ENCODE measurements at places on chromosomes 2 and 18.

- no peak for DNase-seq
These were observed 16.2 kb downstream of the TOGARAM2 start for GRCh38 chr2:28997237-28997846.

GRCh38 chr18:56967035-56967434 lies 179.9 kb upstream of the BOD1L2 start:
- no peak for DNase-seq

DNA sequence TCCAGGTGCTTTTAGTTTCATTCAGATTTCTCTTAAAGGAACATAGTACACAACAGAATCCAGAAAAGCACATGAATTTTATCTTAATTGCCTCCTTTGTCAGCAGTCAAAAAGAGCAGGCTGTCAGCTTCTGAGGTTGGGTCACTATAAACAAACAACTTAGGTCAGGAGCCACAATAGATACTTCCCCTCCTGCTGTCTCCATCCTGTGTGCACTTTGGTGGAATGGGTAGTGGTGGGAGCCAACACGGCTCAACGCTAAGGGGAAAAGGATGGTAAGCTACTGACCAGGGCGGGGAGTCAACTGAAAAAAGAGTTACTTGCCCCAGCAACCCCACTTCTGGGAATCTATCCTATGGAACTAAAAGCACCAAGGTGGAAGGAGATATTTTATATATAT lies 121.9 kb downstream of the PAX3 start:
- no peak for DNase-seq

DNA sequence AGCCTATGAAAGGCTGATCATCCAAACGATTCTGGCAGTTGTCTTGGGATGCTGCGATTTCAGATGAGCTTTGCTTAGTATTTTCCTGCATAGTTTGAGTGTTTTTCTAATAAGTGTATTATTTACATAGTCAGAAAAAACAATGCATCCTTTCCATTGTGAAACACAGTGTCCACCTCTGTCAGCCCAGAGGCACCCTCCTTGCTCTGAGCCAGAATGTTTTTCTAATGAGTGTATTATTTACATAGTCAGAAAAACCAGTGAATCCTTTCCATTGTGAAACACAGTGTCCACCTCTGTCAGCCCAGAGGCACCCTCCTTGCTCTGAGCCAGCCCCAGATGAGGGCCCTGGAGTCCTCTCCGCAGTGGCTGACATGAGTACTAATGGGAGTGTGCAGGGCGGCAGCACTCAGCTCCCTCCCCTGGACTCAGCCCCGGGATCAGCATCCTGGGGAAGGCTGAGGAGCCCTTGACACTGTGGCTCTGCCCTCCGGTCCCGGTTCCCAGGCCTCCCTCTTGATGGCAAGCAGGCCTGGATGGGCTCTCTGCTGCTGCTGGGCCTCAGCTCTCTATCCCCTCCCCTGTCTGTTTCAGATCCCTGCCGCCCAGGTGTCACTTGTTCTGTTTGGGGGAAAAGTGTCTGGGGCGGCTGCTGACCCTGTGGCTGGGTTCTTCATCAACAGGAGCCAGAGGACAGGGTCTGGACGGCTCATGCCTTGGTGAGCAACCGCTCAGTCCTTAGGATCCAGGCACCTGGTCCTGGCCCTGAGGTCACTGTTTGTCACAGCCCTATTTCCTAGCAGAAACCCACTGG lies 5.9 kb downstream of the MFSD2B start:
- no peak for DNase-seq

DNA sequence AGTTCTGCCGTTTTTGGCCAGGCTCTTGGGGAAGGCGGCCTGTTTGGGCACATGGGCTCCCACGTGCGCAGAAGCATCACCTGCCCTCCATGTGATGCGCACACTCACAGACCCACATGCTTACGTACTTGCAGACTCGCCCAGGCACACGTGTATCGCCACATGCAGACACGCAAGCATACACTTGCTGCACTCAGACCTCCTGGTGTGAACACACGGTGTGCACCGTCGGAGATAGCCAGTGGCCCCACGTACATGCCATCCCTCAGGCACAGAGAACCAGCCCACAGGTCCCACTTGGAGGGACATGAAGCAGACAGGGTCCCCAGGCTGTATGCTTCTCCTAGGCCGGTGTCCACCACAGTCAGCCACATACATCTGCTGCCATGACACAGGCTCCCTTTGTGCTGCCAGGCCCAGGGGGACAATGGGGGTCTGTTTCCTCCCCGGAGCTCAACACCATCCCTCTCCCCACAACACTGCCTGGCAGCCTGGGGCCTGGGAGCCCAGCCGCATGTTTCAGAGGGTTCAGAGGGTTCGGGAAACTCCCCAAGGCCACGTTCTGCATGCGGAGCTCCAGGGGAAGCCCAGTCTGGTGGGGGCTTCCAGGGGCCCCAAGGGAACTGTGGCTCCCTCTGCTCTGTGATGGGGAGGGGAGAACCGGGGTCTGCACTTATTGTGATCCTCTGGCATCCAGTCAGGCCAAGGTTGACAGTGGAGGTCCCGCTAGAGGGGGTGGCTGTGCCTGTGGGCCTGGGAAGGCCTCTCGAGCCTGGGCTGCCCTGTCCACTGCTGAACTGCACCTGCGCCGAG lies 208.1 kb upstream of the HAAO start:
- no peak for DNase-seq

DNA sequence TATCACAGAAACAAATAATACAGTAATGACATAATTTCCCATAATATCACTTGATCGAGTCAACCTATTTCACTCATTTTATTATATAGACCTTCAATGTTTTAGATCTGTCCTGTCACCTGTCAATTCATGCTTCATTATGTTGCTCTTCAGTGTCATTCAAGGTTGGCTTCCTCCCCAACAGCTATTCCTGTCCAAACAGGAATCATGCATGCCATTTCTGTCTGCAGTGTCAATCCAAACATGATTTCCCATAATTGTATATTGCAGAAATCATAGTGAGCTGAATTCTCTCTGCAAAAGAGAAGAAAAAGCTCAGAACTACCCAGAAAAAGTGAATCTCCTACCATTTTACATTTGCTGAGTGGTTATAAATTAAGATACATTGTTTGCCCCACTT lies 628.6 kb downstream of the NR4A2 start:
- DNase-seq = no peak

DNA sequence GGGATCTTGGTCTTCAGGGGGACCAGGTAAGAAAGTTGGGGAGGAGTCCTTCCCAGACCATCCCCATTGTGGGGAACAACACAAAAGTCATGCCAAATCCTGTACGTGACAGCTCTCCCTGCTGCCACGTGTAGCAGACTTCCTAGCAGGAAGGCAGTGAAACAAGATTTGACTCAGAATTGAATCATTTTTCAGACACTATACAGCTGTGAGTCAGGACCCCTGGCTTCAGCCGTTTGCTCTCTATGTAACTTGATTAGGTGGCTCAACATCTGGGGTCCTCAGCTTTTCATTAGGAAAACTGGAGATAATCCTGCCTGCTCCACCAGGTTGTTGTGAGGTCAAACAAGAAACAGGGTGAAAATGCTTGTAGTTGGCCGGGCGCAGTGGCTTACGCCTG lies 32.9 kb upstream of the PDCL3 start:
- DNase-seq = no peak

DNA sequence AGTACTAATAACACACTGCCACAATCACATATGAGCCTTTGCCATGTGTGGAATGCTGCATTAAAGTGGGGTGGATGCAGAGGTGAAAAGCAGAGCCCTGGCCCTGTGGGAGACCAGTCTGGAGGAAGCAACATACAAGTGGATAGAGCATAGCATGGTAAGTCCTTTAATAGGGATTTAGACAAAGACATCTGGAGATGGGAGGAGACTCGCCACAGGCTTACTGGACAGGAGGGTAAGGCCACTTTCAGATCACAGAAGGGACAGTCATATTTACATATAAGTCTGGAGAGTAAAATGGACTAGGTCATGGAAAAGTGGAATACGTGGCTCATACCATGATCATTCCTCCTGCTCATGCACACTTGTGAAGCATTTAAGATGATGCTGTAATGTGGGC lies 84.3 kb downstream of the PPP1R1C start:
- DNase-seq = no peak

- no peak for DNase-seq
These were observed 53.1 kb downstream of the NTSR2 start for GRCh38 chr2:11616851-11617415.

DNA sequence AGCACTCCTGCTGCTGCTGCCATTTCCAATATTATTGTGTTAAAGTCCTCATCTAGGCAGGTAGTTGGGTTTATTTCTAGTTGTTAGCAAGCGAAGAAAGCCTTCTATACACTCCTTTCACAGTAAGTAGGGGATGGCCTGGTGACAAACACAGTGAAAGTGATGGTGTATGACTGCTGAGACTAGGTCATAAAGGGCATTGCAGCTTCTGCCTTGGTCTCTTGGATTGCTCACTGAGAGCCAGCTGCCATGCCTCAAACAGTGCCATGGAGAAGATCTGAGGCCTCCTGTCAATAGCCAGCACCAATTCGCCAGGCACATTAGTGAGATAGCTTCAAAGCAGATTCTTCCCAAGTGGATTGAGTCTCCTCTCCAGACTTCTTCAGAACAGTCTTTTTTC lies 27.6 kb upstream of the MSTN start:
- DNase-seq = no peak

GRCh38 chr18:8561123-8561910 lies 47.9 kb upstream of the RAB12 start:
- DNase-seq = no peak

DNA sequence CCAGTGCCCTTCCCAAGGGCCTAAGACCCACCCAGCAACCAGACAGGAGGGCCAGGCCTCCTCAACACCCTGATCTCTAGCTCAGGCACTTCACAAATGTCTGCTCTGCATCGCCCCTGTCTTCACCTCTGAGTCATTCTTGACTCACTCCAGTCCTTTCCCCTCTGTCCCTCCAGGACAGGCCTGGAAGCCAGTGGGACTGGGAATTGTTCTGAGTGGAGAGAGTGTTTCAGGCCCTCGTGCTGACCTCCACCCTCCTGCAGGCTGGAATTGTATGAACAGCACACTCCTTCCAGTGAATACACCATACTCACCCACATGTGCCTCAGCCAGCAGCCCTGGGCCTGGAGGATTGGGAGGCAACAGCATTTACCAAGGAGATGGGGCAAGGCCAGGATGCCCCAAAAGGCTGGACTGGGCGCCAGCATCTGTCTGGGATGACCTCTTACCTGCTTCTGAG lies 304.2 kb downstream of the CYP26B1 start:
- DNase-seq = no peak

- DNase-seq = no peak
These were observed 1.5 kb downstream of the CNRIP1 start for GRCh38 chr2:68317971-68318913.

- DNase-seq = no peak
These were observed 59.6 kb downstream of the LONRF2 start for GRCh38 chr2:100262555-100263320.

GRCh38 chr2:99340669-99341236 lies 3.6 kb downstream of the EIF5B start:
- no peak for DNase-seq

GRCh38 chr2:204871231-204871953 lies 326.1 kb downstream of the PARD3B start:
- DNase-seq = no peak

DNA sequence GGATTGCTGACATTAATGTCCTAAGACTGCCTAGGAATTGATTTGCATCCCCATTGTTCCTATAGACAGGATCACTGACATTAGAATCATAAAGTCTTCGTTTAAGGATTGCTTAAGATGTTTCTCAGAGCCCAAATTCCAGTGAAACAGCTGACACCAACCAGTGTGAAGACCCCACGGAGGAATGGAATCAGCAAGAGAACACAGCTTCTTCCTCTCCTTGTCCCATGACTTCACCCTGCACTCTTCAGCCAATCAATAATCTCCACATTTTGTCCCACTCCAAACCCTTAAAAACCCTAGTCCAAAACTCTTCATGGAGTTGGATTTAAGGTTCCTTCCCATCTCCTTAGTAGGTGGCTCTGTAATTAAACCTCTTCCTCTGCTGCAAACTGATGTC lies 157.0 kb upstream of the NDUFV2 start:
- no peak for DNase-seq

DNA sequence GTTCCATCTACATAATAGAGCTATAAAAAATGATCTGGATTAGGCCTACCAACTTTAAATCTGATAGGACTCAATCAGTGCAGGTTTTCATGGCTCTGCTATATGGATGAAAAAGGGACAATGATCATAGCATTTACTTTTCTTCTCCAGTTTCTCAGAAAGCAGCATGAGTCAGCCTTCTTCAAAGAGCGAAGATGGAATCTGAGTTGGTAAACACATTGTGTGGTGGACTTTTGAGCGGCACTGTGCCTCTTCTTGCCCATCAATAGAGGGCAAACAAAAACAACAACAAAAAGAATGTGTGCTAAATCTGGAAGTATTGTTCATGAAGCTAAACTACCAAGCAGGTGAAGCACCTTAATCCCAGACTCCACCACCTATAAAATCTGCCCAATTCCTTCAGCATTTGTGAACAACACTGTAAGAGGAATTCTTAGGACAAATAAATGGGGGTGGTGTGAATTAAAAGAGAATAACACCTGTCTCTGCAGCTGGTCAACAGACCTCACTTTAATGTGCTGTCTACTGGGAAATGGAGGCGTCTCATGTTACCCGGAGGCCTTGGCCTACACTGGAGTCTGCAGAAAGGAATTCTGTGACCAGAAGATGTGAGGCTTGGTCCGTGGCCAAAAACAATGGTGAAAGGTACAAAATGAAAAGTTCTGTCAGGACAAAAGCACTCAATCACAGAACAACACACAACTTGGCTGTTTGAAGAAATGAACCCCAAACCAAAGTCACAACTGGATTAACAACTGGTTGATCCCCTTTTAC lies 609.0 kb downstream of the IRS1 start:
- DNase-seq = no peak

DNA sequence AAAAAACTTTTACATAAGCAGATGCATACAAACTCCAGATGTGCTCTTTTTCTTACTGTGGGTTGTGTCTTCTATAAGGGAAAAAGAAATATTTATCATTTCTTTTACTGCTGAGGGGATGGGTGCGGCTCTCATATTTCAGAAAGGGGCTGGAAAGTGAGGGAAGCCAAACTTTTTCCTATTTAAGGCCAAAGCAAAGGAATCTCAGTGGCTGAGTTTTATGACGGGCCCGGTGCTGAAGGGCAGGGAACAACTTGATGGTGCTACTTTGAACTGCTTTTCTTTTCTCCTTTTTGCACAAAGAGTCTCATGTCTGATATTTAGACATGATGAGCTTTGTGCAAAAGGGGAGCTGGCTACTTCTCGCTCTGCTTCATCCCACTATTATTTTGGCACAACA lies at the start of gene COL3A1:
Gene COL3A1, plus strand, starts transcription at position 210 of the 400 bp plus-strand sequence. Its CDS starts 117 bp downstream, at position 327.
- DNase-seq = no peak

- DNase-seq = no peak
These were observed 130.8 kb upstream of the LGALSL start for GRCh38 chr2:64323197-64323596.

DNA sequence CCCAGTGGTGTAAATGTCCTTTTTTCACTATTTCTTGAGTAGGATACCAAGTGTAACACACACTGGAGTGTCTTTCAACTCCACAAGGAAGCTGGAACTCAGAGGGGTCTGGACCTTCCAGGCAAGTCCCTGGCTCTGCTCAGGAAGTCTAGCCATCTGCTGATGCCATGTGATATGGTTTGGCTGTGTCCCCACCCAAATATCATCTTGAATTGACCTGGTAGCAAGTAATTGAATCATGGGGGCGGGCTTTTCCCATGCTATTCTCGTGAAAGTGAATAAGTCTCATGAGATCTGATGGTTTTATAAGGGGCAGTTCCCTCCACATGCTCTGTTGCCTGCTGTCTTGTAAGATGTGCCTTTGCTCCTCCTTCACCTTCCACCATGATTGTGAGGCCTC lies 99.4 kb upstream of the CDC42EP3 start:
- DNase-seq = no peak

GRCh38 chr2:46701152-46701551 lies 214.5 kb downstream of the MCFD2 start:
- DNase-seq = no peak
